ENCODE measurements at places on chromosomes 5 and 9.
A peak's percentile ranks its signal among the peaks of the same experiment; 100 is the strongest.

DNA sequence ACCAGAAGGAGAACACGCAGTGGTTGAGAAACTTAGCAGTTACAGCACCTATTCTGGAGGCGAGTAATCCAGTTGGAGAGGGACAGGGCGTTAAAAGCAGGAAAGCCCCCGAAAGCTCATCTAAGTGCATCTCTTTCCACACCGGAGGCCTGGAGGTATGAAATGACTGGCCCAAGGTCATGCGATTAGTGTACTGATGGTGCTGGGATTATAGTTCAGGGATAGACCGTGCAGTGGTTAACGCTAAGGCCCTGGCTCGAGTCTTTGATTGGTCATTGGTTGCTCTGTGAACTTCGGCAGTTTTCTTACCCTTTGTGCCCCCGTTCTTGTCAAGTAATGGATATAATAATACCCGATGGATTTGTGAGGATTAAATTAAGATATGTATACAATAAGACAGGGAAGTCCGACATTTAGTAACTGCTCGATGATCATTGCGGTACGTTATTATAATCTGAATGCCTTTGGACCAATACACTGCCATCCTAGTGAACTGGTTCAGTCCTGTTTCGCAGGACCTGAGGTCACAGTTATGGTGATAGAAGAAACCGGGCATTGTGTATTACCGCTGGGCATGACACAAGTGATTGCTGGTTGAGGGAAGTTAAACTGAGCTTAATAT, 960 bp downstream of the CANX start:
- DNase-seq = peak; percentile 19

GRCh38 chr9:76390656-76391055, 3.6 kb downstream of the RFK start:
- no peak for DNase-seq

DNA sequence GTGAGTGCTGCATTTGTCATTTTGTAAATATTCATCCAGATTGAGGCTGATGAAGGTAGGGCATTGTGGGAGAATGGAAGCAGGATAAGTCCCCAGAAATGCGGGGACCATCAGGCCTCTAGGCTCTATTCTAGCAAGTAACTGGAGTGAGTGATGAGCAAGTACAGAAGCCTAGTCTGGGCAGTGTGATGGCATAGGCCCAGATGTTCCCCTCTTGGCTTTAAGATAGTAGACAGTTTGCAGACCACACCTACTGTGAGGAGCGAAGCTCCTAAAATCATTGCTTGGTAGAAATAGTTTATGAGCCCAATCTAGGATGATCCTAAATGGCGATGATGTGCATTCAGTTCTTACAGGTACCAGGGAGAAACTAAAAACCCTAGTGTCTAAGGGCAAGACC, 24.3 kb downstream of the NDFIP1 start:
- DNase-seq = no peak

DNA sequence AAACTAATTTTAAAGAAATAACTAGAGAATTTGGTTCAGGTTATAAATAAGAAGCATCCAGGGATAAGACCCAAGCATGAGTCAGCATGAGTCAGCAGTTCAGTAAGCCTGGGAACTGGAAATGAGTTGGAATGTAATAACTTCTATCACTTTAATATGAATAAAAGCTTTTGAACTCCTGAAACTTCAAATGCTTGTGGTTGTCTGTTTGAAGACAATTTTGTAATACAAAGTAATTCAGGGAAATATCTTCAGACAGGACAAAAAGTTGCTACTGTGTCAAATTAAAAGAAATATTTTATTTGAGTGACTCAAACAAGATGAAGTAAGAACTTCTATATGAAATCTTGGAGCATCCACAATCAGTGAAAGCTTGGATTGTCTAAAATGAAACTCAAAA, 331.2 kb upstream of the DAB2 start:
- DNase-seq = no peak

DNA sequence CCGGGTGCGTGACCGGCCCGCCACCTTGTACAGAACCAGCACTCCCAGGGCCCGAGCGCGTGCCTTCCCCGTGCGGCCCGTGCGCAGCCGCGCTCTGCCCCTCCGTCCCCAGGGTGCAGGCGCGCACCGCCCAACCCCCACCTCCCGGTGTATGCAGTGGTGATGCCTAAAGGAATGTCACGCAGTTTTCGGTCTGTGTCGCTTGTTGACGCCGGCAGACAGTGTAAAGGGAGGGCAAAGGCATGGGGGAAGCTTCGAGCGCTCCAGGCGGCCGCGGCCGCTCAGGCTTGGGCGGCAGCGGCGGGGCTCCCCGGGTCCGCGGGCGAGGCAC, 1.3 kb downstream of the LRRC26 start:
- DNase-seq = no peak

GRCh38 chr9:23663536-23663935, 162.5 kb downstream of the ELAVL2 start:
- no peak for DNase-seq

DNA sequence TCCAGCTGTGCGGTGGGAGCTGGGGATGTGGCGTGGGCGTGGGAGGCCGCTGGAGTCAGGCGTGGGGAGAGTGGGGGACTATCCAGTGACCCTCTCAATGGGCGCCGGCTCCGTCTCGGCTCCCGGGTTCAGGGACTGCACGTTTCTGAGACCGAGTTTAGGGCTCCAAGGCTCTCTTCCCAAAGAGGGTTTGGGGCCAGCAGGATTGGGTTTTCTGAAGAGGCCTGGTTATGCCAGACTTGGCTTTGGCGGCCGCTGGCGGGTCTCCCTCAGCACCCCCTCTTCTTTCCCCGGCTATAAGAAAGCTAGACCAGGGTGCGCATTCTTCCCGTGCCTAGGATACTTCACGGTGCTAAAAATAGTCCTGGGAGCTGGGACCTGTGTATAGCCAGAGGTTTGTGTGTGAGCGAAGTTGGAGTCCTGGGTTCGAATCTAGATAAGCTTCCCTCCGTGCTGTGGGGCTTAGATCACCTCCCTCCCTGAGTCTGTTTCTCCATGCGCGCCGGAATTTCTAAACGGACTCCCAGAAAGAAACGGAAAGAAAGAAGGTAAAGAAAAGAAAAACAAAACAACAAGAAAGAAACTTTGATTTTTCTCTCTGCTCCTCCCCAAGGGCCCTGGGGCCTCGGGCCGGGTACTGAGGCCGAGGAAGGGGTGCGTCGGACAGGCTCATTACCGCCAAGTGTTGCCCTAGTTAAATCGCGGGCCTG, 5.0 kb downstream of the HAND1 start:
- no peak for DNase-seq

GRCh38 chr5:147245381-147246165, 10.7 kb downstream of the STK32A start:
- DNase-seq = no peak

GRCh38 chr5:107331312-107331711, 339.4 kb downstream of the EFNA5 start:
- DNase-seq = no peak

DNA sequence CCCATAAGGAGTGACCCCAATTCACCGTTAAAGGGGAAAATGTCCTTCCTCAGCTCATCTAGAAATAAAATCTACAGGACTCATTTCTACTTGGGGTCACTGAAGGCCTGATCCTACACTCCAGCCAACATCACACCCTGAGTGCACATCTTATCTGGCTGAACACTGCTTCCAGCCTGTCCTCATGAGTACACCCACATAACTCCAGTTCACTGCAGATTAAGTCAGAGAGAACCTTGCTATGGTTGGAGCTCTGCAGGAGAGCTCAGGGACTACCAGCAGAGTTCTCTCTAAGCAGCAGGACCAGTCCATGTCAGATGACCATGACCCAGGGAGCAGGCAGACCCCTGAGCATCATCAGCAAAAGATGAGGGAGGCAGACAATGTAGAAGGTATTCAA, 126.9 kb upstream of the MAP3K1 start:
- no peak for DNase-seq

DNA sequence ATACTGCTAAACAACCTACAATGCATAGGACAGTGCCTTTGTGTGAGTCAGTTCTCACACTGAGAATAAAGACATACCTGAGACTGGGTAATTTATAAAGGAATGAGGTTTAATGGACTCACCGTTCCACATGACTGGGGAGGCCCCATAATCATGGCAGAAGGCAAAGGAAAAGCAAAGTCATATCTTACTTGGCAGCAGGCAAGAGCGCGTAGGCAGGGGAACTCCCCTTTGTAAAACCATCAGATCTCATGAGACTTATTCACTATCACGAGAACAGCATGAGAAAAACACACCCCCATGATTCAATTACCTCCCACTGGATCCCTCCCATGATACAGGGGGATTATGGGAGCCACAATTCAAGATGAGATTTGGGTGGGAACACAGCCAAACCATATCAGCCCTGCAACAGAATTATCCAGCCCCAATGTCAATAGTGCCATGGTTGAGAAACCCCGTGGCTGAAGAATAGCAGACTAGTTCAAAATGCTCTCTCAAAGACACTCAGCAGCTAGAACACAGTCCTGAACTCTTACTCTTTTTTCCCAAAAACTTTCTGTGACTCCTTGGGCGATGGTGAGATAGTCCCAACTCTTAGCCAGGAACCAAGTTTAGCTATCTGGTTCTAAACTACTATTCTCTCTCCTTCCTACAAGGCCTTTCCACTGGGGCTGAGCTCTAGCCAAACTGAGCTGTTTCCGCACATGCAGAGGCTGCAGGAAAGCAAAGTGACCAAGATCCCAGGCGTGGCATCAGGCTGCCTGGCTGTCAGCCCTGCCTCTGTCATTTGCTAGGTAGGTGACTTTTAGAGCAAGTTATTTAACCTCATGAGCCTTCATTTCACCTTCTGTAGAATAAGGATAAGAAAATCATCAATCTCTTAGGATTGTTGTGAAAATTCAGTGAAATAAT, 21.7 kb downstream of the FAT2 start:
- no peak for DNase-seq

DNA sequence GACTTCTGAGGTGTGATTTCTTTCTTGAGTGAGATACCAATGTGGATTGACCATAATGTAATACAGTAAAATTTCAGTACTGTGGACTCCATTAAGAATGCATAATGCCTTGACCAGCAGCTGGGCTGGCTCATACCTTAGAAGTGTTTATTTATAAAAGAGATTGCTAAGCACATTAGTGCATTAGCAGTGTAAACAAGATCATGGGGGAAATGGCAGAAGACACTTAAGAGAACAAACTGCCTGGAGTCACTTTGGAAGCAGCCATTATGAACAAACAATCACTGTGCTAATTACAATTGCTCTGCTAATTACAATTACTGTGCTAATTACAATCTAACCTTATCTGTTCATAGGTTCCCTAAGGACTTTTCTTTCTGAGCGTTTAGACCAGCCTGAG, 104.2 kb downstream of the TRIM32 start:
- DNase-seq = no peak

DNA sequence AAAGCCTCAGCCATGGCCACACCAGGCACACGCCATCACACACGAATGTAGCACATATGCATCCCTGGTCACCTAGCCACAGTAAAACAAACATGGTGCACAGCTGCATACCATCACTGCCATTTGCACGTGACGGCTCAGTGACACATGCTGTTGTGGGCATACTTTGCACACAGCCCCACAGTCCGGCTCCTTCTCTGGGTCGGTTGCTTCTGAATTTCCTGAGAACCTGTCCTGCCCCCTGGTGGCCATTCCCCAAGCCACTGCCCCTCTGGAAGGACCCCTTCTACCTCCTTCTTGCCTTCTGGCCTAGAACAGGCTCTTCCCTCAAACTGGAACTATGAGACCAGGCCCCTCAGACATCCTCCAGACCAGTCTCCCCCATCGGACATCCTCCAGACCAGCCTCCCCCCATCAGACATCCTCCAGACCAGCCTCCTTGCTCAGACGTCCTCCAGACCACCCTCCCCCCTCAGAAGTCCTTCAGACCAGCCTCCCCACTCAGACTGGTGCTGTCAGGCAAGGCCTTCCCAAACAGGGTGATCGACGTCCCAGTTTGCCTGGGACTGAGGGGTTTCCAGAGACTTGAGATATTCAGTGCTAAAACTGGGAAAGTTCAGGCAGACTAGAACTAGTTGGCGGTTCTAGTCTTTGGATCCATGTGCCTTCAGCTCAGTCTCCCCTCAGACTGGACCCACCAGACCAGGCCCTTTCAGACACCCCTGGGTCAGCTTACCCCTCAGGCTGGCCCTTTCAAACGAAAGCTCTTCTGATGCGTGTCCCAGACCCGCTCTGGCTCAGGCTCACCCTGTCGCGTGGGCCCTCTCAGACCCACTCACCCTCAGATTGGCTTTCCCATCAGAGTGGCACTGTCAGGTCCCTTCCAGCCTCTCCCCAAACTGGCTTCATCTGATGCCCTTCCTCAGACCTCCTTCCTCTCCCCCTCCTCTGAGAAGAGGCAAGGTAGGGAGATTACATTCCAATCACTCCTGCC, 24.3 kb upstream of the ENHO start:
- DNase-seq = peak; percentile 34

DNA sequence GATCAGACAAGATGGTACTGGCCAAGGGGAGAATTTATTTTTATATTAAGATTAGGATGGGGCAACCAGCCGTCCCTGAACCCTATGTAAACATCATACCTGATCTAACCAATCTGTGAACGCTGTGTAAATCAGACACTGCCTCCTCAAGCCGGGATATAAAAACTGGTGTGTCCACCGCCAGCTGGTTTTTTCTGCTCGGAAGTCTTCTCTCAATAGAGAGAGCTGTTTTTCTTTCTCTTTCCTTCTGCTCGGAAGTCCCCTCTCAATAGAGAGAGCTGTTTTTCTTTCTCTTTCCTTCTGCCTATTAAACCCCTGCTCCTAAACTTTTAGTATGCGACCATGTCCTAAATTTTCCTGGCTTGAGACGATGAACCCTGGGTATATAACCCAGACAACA, 615.5 kb upstream of the NUDT12 start:
- DNase-seq = no peak

DNA sequence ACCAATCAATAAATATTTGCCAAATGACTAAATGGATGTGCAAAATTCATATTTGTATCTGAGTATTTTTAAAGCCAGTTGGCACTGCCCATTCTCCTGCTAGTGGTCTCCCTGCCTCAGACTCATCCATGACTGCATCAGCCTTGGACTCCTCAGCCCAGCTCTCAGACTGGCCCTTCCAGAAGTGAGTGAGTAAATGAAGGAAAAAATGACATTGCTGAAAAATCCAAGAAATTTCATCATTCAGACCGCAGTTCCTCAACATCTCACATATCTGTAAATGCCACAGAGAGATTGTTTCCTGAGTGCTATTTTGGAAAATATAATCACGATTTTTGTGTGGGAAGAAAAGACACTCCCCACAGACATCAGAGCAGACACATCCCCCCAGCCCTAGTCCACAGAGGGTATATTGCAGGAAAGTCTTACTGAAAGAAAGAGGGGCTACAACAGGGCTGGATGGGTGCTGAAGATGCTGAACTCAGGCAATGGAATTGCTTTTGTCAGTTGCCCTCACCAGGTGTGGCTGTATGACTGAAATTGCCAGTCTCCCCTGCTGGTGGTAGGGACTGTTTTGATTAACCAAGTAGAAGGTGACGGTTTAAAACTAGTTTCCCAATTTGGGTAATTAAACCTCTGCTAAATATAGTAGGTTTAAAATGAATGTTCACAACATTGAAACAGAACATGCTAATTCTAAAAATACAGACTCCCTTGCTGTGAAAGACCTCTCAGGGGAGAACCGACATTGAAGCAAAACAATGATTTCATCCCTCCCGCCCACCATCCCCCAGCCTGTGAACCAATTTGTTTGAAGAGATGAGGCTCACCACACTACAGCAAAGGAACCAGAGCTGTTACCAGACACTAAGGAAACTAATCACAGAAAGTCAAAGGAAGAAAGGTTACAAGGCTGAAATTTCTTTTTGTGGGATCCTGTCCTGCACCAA, 158.8 kb downstream of the DEPDC1B start:
- DNase-seq = no peak

Measured in CD4-positive, alpha-beta T cell treated with Interleukin-15 for 4 hours (primary cell).